ENCODE measurements at places on chromosomes 1 and 21.

- DNase-seq, result no peak
Observed at GRCh38 chr1:81432654-81433109, 368.1 kb upstream of the ADGRL2 start.

DNA sequence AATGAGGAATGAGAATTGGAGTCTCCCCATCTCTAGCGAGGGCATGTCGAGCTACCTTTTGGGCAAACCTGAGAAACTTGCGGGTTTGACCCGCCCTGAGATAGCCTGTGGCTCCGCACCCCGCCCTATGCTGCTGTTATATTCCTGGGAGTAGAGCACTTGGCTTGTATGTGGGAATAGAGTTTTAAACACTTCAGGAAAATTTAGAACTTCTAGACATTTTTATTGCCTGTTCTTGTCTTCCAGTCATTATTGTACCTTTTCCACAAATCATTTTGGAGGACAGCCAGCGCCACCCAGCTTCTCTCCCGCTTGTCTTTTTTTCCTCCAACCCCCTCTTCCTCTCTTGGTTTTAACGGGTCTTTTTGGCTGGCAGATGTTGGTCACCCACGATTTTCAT, 738 bp downstream of the GNPAT start:
- peak; percentile 25 for DNase-seq

DNA sequence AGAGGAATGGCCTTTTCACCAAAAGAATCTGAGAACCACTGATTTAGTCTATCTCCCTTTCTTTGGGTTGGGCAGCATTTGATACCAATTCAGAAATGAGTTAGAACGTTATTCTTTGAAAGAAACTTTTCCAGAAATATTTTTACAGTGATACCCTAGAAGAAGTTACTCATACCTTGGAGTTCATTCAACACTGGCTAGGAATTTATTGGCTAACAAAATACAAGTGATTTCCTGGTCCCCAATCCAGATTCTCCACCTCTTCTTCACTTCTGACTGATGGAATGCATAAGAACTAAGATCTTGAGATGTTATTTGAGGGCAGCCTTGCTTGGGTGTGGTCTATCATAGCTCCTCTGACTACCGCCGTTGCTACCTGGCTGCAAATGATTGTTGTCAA, 9.4 kb downstream of the C1orf162 start:
- DNase-seq, result no peak

DNA sequence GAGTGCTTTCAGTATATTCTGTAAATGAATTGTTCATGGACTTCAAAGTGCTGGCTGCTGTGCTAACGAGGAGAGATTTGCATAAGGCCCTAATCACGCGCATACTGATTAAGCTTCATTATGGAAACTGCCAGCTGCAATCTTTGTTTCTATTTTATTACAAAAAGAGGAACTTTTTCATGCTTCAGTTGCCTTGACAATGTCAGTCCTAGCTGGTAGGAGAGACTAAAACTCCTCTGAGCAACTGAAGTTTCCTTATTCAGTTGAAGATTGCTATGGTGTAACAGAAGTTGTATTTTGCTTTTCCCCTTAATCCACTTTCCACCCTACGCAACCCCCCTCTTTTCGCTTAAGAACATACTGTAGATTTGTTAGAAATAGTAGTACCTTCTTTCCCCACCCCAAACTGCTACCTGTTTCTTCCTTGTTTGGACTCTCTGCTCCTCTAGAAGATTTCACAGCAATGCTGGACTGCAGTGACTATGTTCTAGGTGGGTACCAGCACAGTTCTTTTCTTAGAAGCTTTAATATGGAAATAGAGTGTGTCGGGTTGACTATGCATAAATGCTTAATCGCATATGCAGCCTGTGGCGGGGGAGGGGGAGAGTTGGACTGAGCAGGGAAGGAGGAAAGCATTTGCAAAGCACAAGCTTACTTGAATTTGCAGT, 108.3 kb downstream of the POU2F1 start:
- DNase-seq, result peak; percentile 44

GRCh38 chr21:43902441-43902840, 37.4 kb downstream of the AGPAT3 start:
- no peak for DNase-seq

GRCh38 chr21:36454706-36455105, 25.2 kb downstream of the CLDN14 start:
- DNase-seq, result peak; percentile 62

DNA sequence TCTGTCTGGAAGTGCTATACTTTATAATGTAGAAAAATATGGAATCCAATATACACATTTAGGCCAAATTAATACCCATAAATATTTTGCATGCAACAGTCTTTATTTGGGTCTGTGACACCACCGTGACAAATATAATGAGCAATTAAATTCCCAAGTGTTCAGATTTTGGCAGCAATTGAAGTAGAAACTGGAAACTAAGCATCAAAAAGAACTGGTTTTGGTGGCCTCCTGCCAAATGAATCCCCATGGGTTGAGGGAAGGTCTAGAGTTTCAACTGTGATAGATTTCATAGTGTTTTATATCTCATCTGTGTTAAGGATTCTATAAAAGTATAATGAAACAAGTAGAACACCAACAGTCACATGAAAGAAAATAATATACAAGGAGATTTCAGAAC, 88.4 kb downstream of the DPYD start:
- DNase-seq, result no peak

- no peak for DNase-seq
Observed at GRCh38 chr1:193707271-193708021, 521.0 kb upstream of the B3GALT2 start.

GRCh38 chr1:84282780-84283333, 18.7 kb upstream of the SAMD13 start:
- no peak for DNase-seq

DNA sequence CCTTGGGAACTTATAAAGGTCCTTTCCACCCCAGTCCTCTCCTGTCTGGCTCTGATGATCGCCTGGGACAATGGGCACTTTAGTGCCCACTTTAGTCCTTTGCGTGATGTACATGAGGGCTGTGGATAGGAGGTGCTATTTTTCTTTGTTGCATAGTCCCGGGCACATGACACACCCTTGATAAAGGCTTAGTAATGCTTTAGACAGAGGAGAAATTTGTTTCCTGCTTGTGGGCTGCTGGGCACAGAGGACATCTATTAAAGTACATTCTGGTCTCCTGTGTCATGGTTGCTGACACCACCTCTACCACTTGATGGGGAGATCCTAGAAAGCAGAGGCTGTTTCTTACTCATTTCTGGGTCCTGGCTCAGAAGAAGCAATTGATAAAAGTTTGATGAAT, 5.4 kb upstream of the KNCN start:
- no peak for DNase-seq

DNA sequence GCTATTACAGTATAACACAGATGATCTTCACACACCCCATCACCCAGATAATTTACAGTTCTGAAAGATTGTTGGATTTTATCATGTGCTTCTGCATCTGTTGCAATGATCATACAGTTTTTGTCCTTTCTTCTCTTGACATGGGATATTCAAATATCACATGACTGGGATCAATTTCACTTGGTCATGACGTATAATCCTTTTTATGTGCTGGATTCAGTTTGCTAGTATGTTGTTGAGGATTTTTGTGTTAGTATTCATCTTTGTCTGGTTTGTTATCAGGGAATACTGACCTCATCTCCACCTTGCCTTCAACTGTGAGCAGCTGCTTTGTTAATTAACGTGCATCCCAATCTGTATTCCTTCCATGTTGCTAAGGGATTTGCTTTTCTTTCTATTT, 44.7 kb upstream of the DISC1 start:
- DNase-seq, result no peak

GRCh38 chr1:184605941-184606340, 148.7 kb downstream of the EDEM3 start:
- DNase-seq, result no peak

- peak; percentile 29 for DNase-seq
Observed at GRCh38 chr1:60904099-60904851, 178.1 kb upstream of the NFIA start.

GRCh38 chr1:194342484-194343262, 1156.3 kb upstream of the B3GALT2 start:
- peak; percentile 4 for DNase-seq

DNA sequence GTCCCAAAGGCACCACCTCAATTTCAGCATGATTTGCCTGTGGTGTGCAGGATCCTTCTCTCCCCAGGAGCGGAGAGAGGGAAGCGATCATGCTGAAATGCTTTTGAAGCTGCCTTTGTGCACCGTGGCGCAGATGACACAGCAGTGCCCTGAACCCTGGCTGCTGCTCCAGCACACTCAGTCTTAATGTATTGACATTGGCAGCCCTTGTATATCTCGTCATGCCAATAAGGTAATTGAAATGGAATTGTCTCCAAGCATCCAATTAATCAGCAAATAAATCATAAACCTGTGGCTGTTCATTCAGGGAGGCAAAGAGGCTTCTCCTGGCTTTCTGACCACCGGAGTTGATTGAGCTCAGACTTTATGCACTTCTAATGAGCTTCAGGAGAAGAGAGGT, 139.8 kb downstream of the KAZN start:
- DNase-seq, result no peak

DNA sequence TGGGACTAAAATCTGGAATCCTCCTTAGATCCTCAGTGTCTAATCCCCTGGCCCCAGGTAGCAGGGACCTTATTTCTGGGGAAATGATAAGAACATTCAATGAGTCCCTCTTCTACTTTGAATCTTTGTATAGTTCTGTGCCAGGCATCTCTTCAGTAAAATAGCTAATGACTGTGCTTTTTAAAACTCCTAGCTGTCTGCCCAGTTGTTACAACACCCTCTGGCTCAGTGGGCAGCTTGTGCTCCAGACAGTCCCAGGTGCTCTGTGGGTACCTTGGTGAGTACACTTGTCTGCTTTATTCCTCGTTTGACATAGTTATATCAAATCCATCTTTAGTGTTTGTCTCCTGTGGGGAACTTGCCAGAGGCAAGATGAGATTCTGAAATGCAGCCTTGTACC, 18.0 kb downstream of the TGFB2 start:
- no peak for DNase-seq

DNA sequence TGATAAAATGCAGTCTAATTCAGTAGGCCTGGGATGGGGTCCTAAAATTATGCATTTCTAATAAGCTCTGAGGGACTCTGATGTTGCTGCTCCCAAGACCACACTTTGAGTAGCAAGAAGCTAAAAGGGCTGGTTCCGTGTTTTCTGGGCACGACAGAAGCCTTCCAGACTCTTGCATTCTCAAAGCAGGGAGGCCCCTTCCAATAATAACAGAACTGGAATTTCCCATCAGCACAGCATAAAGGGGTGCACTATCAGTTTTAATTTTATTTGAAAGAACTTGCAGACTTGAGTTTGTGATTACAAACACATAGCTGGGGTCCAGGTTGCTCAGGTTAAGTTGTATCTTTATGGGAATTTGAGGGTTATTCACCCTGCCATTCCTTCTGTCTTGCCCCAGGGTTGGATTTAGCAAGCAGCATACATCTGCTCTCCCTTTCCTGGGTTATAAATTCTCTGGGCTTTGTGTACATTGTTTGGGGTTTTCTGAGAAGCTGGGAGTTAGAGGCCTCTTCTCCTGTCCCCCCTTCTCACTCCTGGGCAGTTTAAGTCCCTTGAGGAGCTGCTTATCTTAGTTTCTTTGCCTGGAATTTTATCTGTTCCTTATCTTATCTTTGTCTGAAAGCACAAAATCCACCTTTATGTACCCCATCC, 94.2 kb upstream of the SLC2A1 start:
- DNase-seq, result no peak

DNA sequence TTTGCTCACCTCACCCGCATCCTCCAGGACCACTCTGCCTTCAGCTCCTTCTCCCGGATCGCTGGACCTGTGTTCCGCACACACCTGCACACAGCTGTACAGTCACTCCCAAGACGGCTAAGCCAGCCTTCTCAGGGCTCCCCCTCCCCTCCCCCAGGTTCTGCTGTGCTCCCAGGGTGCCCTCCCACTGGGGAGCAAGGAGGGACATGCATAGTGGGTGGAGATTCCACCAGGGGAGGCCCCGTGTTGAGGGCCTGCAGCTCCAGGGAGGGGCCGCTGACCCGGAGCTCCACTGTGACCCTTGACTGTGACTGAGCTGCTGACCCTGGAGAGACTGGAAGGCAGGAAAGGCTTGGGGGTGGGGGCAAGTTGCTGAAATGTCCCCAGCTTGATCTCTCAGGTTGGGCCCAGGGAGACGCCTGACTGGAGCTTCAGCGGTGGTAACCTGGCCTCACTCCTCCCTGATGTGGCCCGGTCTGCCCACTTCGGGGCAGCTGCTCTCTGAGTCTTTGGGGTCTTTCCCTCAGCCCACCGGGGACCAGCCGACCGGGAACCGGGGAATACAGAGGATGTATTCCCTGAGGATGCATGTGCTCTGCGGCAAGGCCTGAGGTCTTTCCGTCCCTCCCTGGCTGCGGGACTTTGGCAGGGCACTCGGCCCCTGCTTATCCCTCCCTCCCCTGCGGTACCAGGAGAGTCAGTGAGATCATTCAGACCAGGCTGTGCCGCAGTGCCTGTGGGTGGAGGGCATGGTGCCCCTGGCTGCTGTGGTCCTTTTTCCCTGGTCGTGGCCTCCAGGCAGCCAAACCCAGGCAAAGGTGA, 28.6 kb upstream of the PLCH2 start:
- DNase-seq, result no peak

DNA sequence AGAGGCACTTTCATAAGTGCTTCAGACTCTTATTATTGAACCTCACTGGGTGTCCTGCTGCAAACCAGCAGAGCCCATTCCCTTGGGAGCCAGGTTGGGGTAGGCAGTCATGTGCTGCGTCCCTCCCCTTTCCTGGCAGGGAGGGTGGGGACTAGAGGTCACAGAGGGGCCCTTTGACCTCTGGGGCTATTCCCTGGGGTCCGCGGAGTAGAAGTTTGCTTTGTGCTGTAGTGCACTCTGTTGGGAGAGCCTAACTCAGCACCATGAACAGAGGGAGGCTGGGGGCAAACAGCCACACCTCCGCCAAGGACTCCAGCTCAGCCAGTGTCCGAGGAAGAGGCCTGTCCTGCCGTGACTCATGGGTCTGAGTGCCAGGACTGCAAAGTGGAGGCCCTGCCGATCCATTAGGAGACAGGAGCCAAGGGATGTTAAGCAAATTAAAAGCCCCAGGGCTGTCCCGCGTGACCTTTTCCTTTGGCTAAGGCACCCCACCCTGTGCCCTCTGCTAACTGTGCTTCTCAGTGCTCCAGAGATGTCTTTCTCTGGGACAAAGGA, 3.0 kb upstream of the IGSF21 start:
- DNase-seq, result no peak

DNA sequence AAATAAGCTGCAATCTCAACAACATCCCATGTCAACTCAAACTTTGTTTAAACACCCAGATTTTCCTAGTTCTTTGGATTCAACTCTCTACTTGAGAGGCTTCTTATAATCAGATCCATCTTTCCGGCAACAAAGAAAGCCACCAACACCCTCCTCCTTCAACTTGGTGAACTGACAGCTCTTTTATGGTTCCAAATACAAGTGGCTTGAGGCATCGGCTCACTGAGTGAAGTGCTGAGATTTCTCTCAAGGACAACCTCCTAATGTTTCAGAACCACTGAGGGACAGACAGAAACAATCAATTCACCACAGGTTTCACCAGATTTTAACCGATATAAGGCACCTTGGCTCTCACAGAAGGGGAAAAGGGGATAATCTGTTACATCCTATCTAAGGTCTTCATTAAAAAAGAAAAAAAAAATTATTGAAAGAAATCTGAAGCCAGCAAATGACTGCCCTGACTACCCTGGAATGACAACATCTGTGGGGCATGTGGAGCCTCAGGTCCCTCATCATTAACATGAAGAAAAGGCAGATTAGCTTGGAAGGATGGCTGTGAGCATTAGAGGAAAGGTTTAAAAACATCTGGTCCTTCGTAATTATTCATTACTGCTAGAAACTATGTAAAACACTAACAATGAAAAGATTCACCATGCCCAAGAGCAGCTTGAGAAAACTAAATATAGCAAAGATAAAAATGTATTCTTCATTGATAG, 50.9 kb downstream of the PTPN14 start:
- DNase-seq, result no peak
